ENCODE measurements at places on chromosomes 12 and 14.
A peak's percentile ranks its signal among the peaks of the same experiment; 100 is the strongest.

DNA sequence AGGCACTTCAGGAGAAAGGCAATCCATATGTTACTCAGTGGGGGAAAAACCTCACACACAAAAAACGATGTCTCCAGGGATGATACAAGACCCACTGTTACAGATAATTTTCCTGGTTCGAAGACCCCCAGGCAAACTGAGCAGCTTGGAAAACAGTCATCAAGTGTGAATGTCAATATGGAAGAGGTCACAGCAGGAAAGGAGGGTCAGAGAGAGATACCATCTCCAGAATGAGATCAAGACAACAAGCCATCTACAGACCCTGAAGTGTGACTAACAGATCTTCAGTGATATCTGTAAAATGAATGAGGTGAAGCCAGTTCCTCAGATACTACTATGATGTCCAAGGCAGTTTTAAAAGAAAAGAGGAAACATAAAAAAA, 28.6 kb downstream of the GNS start:
- no peak for DNase-seq

DNA sequence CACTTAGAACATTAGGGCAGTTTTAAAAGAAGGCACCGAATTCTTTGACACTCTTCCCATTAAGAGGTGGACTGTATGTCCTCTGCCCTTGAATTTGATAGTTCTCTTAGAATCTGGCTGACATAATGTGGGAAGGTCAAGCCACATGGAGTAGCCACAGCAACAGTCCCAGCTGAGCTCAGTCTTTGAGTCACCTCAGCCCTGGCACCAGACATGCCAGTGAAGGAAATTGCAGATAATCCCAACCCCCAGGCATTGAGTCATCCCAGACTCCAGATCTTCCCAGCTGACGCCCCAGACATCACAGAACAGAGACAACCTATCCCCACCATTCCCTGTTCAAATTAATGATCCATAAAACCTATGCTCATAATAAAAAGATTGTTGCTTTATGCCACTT, 83.4 kb downstream of the GTF2A1 start:
- DNase-seq: no peak

DNA sequence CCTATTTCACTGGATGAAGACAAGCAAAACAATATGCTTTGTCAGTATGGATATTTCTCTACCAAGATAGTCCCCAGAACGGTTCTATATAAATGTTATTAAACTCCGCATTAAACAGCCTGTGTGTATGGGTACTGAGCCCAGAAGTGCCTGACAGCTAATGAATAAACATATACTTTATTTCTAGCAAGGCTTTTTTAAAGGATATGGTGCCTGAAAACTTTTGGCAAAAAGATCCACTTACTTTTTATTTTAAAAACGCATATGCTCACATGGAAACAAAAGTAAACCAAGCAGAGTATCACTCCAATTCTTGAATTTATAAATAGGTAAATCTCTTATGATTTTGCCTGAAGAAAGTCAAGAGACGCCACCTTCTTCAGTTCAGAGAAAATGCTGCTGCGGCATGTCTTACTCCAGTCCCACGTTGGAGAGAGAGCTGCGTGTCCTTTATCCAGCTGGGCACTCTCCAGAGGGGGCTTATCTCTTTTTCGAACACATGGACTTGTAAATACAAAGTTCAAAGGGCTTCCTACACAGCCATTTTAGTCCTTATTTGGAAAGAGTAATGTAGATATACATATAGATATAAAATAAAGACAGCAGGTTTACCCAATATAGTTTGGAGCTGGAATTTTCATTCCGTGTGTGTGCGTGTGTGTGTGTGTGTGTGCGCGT, 264.2 kb downstream of the ADAMTS20 start:
- DNase-seq: peak; percentile 49

DNA sequence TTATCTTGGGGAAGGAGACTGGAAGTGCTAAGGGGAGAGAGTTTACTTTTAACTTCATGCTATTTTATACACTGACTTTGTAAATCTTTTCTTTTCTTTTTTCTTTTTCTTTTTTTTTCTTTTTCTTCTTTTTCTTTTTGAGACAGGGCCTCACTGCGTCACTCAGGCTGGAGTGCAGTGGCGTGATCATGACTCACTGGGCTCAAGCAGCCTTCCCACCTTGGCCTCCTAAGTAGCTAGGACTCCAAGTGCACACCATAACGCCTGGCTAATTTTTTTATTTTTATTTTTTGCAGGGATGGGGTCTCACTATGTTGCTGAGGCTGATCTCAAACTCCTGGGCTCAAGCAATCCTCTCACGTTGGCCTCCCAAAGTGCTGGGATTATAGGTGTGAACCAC, 294.6 kb upstream of the PRICKLE1 start:
- DNase-seq: no peak

DNA sequence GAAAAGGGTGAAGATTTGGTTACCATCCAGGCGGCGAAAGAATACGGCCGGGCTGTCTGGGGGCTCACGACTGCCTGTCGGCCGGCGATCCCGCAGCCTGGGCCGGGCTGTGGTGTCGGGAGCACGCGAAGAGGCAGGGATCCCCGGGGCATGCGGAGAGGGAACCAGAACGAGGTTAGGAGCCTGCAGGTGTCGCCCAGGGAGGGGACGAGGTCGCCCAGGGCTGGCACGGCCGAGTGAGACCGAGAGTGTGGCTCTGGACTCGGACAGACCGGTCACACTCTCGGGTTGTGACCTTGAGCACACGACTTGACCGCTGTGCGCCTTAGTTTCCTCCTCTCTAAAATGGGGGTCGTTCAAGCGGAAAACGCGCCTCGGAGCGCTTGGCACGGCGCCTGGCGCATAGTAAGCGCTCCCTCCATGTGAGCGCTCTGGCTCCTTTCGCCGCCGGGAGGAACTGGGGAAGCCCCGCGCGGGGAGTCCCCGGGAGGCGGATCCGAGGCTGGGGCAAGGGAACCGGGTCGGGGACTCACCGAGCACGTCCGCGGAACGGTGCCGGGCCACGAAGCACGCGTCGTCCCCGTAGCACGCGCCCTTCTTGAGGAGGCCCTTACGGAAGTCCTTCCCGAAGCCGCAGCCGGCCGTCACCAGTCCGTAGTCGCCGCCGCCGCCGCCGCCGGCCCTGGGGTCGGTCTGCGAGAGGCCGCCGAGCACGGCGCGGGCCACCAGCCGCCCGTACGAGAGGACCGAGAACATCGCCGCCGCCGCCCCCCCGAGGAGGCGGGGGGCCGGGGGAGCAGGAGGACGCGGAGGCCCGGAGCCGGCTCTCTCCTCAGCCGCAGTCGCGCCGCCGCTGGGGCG, 612 bp downstream of the PPTC7 start:
- no peak for DNase-seq

- DNase-seq: peak; percentile 31
These were observed 16.2 kb downstream of the KRT80 start for GRCh38 chr12:52175371-52176350.
